A549 treated with AZD2906 at 1 μM for 4 hours (cell line): ENCODE measurements at places on chromosomes 1 and 21. TPM values are rescaled to one million over a fixed set of nuclear protein-coding genes. Genes with fewer than 3 reads are reported as not detected.

Gene DMRTA2
- total RNA-seq = 0.09 to 0.13 TPM (median 0.10 TPM) in 5 replicates

Gene PRDX6
- total RNA-seq = 317 to 355 TPM (median 351 TPM) in 5 replicates

Gene PRDM15
- 2.3 to 3.2 TPM (median 3.0 TPM) in 5 replicates for total RNA-seq

Gene RHD
- not detected in 5 replicates for total RNA-seq

Gene TNFRSF18
- total RNA-seq = 0.09 to 0.20 TPM (median 0.13 TPM) in 4 of 5 replicates, not detected in the other

Gene NBPF6
- 0.02 TPM in 1 of 5 replicates, not detected in the others for total RNA-seq

Gene SORT1
- total RNA-seq = 3.4 to 5.7 TPM (median 3.9 TPM) in 5 replicates

Gene GBP7
- total RNA-seq = not detected in 5 replicates

Gene TFF2
- not detected in 5 replicates for total RNA-seq

Gene LINGO4
- total RNA-seq = not detected in 5 replicates

Gene ZBED6
- total RNA-seq = 1.6 to 4.0 TPM (median 2.8 TPM) in 5 replicates

Gene CYP4A11
- not detected in 5 replicates for total RNA-seq

Gene KLF17
- total RNA-seq = 0.33 to 0.50 TPM (median 0.46 TPM) in 5 replicates

Gene CYP4A22
- not detected in 5 replicates for total RNA-seq

Gene MNDA
- not detected in 5 replicates for total RNA-seq

Gene KRTAP21-2
- total RNA-seq = not detected in 5 replicates
